CD4-positive, alpha-beta T cell treated with Interleukin-4 for 1 hour (primary cell): ENCODE measurements at places on chromosomes 6 and 20.

- DNase-seq = no peak
These were observed 343.2 kb upstream of the RNF24 start for GRCh38 chr20:4358552-4358951.

GRCh38 chr6:109867970-109868358, 110.1 kb upstream of the GPR6 start:
- no peak for DNase-seq

- no peak for DNase-seq
These were observed 1.1 kb downstream of the SYNJ2 start for GRCh38 chr6:157982563-157983405.

- DNase-seq = no peak
These were observed 141.1 kb upstream of the EEF1E1 start for GRCh38 chr6:8243475-8243874.

DNA sequence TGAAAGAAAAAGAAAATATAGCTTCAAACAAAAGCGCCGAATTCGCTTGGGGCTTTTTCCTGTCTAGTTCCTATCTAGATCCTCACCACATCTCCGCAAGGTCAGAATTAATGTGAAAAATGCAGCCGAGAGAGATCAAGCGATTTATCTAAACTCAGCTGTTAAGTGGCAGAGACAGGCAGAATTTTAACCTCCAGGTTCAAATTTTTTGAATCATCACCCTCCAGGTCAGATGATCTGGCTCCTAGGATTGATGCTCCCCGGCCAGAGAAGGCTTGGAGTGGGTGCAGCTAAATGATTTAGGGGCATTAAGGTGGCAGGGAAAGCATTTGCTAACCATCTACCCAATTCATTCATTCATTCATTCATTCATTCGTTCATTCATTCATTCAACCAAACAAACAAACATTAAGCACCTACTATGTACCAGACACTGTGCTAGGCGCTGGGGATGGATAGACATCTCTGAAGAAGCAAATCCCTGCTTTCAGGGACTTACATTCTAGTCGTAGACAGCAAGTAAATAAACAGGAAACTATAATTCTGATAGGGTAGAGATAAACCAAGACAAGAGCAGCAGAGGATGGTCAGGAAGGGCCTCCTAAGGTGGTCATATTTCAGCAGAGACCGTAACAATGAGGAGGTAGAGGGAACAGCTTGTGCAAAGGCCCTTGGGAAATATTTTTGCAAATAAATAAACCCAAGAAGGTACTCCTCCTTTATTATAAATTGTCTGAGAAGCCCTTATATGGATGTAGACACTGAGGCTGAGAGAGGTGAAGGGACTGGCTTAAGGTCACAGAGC, 672 bp upstream of the UBE2V1 start:
- DNase-seq = no peak

DNA sequence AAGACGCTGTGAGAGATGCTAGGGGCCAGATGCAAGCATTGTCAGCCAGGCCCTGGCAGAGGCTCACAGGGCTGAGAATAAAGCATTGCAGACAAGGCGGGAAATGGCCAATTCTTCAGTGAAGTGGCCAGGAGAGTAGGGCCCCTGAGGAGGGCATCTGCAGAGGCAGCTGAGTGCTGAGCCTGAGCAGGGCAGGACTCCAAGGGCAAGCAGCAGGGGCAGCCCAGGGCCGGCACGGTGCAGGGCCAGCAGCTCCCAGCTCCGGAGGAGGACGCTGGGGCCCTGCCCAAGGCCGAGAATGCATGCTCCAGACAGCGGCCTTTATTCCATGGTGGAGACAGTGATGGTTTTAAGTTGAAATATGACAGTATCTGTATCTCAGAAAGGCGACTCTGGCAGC, 305.5 kb downstream of the FOXC1 start:
- no peak for DNase-seq

GRCh38 chr6:116409756-116410155, 39.0 kb downstream of the DSE start:
- DNase-seq = no peak

DNA sequence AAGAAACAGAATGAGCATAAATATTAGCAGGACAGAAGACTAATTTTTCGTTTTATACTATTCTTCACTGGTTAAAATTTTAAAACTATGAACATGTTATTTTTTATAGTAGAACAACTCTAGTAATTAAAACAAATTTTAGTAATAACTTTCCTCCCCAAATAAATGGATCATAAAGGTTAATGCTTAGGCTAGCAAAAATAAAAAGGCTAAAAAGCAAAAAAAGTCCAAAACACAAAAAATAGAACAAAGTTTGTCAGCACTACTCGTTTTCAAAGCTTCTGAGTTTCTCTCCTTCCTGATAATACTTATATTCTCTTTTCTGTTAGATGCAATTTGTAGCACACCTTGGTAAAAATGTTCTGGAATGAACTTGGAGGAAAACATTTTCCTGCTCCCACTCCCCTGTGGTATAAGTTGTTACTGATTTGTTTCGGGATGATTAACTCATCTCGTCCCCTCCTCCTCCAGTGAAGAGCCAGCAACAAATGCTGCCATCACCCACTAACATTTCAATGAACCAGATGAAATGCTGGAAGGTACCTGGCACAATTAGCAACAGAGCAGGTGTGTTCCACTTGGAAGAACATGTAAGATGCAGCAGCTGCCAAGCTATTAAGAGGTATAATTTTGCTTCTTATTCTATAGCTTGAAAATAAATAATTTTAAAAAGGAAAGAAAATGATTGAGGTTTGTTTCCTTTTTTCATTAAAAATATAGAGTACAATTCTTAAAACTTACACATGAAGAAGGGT, 130.5 kb downstream of the MYB start:
- DNase-seq = no peak

DNA sequence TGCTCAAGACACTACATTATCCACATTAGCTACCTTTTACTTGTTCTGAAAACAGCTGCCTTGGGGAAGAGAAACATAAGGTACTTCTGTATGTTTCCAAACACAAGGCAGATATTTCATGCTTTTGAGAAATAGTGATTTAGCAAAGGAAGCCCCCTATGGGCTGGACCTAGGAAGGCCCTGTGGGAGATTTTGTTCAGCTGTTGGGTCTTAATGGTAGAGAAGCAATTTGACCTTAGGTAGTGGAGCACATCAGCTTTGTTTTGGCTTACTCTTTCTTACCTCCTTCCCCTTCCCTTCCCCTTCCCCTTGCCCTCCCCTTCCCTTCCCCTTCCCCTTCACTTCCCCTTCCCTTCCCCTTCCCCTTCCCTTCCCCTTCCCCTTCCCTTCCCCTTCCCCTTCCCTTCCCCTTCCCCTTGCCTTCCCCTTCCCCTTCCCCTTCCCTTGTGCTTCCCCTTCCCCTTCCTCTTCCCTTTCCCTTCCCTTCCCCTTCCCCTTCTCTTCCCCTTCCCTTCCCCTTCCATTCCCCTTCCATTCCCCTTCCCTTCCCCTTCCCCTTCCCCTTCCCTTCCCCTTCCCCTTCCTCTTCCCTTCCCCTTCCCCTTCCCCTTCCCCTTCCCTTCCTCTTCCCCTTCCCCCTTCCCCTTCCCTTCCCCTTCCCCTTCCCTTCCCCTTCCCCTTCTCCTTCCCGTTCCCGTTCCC, 84.6 kb downstream of the ANKS1A start:
- no peak for DNase-seq

DNA sequence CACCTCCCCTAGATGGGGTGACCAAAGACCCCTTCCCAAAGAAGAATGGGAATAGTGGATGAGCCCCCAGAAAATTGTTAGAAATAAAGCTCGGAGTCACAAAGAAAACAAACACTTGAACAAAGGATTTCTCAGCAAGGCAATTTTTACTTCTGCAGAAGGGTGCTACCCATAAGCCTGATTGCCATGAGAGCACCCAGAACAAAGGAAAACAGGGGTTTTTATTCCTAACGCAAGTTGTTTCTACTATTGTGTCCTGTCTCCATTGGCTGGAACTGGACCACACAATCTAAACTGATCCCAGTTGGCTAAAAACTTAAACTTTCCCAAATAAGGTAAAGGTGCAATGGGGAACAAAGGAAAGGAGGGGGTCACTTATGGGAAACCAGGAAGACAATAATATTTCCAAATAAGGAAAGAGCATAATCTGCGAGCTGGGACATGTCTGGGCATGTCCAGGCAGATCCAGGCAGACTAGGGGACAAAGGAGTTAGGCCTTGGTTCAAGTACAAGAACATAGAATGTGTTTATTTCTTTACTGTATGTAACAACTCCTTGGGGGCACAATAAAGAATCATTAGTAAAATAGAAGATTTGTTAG, 20.0 kb downstream of the HLA-B start:
- no peak for DNase-seq

DNA sequence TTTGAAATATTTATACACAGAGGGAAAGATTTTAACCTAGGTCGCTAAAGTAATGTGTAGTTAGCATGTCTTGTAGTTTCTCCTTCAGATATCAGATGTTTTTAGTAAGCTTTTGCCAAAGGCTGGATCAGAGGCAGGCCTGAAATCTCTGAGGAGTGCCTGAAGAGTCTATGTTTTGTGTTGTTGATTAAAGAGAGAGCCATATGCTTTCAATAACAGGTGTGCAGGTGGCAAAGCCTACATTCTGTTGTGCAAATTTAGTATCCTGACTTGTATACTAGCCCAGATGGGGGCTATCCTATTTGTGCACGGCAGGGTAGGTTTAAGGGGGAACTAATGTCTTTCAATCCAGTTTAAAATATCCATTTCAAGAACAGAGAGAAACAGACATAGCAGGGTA, 167.1 kb upstream of the ATXN1 start:
- DNase-seq = no peak

GRCh38 chr6:40620574-40621240, 33.5 kb upstream of the LRFN2 start:
- no peak for DNase-seq

GRCh38 chr6:169263374-169263773, 9.7 kb upstream of the THBS2 start:
- DNase-seq = no peak

GRCh38 chr6:161677188-161677587, 403.3 kb upstream of the AGPAT4 start:
- no peak for DNase-seq

- no peak for DNase-seq
These were observed 47.4 kb upstream of the CCDC28A start for GRCh38 chr6:138726066-138726756.
